ENCODE measurements at places on chromosomes 16 and 17.

DNA sequence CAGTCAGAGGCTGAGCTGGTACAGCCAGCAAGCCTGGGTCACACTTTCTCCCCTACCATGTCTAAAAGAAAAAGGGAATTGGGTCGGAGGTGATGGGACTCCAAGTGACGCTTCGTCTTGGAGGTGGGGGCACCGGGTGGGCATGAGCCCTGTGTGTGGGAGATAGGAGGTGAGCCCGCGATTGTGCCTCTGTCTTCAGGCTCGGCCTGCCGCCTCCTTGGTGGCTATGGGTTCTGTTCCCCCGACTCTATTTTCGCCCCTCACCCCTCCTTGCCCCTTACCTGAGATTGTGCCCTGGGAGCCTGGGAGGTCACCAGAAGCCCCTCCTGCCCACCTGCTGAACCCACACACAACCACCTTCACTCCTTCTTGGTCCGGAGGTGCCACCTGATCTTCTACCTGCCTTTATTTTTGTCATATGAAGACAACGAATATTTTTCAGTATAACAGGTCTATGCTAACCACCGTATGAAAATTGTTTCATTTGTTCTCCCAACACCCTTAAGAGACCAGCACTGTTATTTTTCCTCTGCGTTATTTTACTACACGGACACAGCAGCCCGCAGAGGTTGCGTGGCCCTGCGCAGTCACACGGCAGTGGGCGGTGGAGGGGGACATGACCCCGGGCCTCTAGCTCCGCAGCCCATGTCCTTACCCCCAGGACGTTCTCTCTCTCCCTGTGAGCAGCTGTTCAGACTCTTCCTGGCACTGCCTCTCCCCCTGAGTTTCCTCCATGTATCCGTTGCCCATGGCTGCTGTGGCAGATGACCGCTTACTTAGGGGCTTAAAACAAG, 49.9 kb downstream of the ATP2C2 start:
- DNase-seq, result no peak

GRCh38 chr16:56737539-56737938, 7.6 kb downstream of the NUP93 start:
- no peak for DNase-seq

- DNase-seq, result no peak
These were observed 24.8 kb upstream of the ARHGAP23 start for GRCh38 chr17:38403491-38403890.

DNA sequence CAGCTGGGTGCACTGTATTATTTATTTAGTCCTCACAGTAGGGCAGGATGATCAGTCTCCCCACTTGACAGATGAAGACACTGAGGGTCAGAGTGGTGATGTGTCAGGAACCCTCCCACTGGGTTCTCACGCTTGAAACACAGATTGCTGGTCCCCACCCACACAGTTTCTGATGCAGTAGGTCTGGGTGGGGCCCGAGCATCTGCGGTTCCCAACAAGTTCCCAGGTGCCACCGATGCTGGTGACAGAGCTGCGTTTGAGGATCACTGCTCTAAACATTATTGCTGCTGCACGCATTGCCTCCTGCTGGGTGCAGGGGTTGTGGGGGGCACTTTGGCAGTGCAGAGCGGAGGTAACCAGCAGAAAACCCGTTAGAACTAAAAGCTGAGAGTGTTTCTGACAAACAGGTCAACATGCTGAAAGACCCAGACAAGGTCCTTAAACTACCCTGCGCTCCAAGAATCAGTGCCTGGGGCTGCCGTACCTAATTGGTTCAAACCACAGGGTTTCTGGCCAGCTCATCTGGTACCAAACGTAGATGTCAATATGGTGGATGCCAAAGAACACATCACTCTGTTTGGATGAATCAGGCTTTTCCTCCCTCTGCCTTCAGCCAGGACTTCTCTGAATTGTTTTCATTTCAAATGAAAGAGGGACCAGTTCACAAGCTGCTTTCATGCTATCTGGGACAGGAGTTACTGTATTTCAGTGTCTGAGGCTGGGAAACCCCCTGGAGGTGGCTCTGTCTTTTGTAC, 76.0 kb downstream of the ABCC1 start:
- DNase-seq, result no peak

GRCh38 chr16:11752856-11753255, 10.2 kb upstream of the TXNDC11 start:
- DNase-seq, result no peak

GRCh38 chr17:39738983-39739884, 1.5 kb downstream of the GRB7 start:
- DNase-seq, result no peak

Data from hematopoietic multipotent progenitor cell treated with erythropoietin and hydrocortisone succinate and interleukin-3 and kit ligand, for 17 days (in vitro differentiated cells).